ENCODE measurements at places on chromosomes 16 and 17.

DNA sequence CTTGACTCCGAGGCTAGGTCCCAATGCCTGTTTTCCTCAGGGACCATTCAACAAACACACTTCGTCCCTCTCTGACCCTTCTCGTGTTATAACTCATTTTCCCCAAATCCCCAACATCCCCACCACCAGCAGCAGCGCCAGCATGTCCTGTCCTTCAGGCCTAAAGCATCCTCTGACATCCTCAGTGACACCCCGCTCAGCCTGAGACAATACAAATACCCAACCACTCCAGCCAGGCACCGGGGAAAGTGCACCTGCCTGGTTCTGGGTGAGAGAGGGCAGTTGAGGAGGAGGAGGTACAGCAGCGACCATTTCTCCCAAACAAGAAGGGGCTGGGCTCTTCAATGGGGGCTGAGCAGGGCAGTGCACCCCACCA lies 4.7 kb downstream of the MNT start:
- DNase-seq: no peak

GRCh38 chr16:1526608-1527555 lies 6.6 kb upstream of the TMEM204 start:
- no peak for DNase-seq

DNA sequence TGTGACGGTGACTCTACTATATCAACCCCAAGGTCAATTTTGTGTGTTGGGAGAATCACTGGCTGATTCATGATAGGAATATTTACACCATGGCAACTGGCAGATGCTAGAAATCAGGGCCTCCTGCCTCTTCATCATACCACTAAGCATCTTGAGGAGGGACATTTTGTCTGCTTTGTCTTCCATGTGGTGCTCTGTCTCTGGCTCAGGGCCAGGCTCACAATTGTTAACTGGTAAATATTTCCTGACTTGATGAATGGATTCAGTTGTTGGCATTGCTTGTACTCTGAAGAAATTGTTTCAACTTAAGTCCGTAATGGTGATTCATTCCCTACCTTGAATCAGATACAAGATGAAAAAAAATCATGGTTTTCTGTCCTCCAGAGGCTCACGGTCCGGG lies 292.7 kb downstream of the HAPSTR1 start:
- DNase-seq: no peak

DNA sequence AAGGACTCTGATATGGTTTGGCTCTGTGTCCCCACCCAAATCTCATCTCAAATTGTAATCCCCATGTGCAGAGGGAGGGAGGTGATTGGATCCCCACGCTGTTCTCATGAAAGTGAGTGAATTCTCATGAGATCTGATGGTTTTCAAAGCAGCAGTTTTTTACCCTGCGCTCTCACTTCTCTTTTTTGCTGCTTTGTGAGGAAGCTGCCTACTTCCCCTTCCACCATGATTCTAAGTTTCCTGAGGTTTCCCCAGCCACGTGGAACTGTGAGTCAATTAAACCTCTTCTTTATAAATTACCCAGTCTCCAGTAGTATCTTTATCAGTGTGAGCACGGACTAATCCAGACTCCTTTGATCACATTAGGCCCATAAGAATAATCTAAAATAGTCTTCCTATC lies 719.7 kb upstream of the CDH8 start:
- no peak for DNase-seq

- no peak for DNase-seq
These were observed 4.4 kb upstream of the CBFB start for GRCh38 chr16:67024384-67025209.

- no peak for DNase-seq
These were observed 676.6 kb downstream of the CDH11 start for GRCh38 chr16:64445245-64445644.

DNA sequence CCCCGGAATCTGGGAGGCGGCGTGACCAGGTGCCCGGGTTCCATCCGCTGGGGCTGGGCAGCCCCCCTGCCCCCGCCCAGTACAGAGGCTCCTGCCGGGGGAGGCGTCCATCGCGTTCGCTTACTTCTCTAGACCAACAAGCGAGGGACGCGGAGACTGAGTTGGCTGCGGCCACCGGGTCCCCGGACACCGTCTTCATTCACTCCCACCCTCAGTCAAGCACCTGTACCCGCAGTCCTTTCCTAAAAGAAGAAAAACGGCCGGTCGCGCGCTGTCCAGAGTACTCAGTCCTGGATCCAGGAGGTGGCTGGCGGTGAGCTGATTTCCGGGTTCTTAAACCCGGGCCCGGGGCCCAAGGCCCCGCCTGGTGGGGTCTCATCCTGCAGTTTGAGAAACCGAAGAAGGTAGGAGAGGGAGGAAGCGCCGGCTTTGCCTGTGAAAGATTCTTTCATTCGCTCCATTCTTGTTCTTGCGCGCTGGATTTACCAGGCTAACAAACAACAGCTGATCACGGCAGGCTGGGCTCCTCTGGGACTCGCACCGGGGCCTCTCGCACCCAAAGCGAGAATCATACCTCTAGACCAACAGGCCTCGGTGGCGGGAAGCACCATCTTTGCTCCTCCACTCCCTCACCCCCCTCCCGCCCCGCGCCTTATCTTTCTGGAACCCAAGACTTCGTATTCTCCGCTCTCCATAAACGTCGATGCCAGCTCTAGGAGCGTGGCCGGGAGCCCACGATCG lies 17.4 kb upstream of the OR1F1 start:
- DNase-seq: no peak

GRCh38 chr16:88455610-88456355 lies 2.7 kb downstream of the ZFPM1 start:
- peak; percentile 39 for DNase-seq

DNA sequence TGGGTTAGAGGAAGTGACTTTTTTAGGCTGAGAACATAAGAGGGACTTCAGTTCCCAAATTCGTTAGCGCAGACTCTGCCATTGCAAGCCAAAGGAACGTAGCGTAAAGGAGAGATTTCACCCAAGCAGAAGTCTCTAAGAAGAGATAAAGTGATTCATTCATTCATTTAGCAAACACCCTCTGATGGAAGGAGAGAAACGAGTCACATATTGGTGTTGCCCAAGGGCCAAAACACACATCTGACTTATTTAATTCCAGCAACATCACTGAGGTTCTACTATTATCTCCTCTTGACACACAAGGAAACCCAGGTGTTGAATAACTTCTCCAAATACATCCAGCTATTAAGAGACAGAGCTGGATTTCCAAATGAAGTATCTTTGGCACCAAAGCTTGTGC lies 85.7 kb upstream of the CACNG3 start:
- no peak for DNase-seq

DNA sequence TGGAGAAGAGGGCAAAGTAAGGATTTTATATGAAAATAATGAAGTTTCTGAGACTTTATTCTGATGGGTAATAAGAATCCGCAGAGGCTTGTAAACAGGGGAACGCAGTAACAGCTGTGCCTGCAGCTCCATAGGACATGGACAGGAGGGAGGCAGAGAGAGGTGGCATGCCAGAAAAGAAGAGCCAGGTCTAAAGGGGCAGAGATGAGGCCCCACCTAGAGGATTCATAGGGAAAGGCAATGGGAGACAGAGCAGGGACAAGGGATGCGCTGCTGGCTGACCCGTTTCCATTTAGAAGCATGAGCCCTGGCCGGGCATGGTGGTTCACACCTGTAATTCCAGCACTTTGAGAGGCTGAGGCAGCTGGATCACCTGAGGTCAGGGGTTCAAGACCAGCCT lies 340.3 kb upstream of the CDH5 start:
- peak; percentile 38 for DNase-seq

- DNase-seq: no peak
These were observed 72.7 kb downstream of the SDR42E1 start for GRCh38 chr16:81938326-81939163.

DNA sequence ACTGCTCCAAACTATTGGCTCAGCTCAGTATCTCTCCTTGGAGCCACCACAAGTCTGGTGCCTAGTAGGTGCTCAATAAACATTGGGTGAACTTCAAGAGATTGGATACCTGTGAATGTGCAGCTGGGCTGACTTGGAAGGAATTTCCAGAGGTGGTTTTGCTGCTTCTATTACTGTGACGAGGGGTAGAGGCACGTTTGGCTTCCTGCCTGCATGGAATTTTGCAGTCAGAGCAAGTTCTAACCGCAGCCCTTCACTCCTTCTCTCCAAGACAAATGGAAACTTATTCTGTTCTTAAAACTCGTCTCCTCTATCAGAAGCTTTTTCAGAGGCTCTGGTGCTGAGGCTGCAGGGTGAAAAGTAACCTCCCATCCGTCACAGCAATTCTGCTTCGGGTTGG lies 342.5 kb downstream of the CPPED1 start:
- no peak for DNase-seq

DNA sequence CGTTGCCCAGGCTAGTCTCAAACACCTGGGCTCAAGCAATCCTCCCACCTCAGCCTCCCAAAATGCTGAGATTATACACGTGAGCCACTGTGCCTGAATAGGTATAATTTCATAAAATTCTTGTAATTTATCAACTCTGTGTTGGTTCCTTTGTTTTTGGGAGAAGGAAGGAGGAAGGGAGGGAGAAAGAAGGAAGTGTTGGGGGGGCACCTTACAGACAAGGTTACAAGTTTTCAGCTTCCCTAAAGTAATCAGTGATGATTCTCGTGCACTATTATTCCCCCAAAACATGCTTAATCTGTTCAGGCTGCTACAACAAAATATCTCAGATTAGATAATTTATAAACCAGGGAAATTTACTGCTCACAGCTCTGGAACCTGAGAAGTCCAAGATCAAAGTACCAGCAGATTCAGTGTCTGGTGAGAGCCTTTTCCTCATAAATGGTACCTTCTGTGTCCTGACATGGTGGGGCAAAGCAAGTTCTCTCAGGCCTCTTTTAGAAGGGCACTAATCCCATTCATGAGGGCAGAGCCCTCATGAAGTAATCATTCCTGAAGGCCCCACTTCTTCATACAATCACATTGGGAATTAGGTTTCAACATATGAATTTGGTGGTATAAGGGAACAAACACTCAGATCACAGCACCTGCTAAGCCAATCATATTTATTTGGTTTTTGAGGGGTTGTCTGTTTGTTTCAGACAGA lies 28.1 kb downstream of the USP32 start:
- DNase-seq: no peak

- DNase-seq: no peak
These were observed 37.6 kb downstream of the HS3ST4 start for GRCh38 chr16:25729188-25729915.

- peak; percentile 49 for DNase-seq
These were observed 8.8 kb upstream of the CEP112 start for GRCh38 chr17:66200685-66201092.

DNA sequence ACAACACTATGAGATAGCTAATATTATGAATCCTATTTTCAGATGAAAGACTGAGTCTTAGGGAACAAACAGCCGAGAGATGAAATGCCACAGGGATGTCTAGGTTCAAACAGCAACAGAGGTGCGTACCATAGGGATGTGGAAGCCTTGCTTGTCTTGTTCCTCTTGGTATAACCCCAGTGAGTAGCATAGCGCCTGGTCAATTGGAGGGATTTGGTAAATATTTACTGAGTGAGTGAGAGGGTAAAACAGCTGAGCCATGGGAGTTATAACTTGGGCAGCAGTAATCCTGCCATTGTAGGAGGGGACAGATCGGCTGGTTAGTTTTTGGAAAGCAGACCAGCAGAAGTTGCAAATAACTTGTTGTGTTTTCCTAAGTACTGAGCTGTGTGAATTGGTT lies 80.2 kb downstream of the WWOX start:
- no peak for DNase-seq

DNA sequence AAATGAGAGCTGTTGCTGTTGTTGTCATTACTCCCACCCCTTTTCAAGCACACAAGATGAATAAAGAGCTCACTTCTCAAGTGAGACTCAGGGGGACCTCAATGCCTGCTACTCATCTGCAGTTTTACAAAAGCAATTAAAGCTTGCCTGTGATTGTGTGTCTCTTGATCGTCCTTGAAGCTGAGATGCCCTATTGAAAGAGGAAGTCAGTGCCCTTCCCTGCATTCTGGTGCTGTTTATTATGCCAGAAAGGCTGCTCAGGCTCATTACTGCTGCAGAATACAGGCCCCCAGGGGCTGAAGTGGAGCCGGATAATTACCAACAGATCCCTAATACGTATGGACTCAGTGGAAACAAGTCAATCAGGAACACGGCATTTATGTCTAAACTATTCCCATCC lies 147.2 kb downstream of the HS3ST2 start:
- no peak for DNase-seq

DNA sequence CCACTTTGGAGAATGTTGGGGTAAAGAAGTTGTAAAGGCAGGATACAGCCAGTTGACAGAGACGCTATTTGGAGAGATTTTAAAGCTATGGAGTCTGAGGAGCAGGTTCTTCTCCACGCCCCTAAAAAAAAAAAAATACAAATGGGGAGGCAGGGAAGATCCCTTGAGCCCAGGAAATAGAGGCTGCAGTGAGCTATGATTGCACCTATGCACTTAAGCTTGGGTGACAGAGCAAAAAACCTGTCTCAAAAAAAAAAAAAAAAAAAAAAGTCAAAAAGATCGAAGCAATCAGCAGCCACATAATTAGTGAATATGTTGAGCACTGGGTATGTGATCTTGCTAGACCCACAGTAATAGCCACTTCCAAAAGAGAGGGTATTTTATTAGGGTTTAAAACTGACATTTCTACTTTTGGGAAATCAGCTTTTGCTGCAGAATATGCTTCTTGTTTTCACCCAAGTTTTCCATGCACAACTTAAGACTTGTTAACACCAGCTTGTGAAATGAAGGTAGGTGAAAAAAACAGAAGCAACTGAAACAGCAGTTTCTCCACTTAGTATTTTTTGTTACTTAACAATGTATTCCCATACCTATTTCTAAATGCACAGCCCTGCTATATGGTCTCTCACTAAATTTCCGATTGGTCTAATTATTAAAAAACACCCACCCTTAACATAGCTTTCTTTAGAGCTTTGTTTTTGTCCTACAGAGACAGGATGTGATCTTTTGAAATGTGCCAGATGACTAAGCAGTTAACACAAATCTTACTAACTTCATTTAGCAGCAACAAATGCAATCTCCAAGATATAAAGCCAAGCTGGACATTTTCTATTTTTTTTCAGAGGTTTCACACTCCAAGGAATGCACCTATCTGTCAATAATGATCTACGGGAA lies 2.5 kb upstream of the ARL6IP1 start:
- no peak for DNase-seq

- DNase-seq: no peak
These were observed 1.1 kb downstream of the NEURL4 start for GRCh38 chr17:7328009-7328408.

DNA sequence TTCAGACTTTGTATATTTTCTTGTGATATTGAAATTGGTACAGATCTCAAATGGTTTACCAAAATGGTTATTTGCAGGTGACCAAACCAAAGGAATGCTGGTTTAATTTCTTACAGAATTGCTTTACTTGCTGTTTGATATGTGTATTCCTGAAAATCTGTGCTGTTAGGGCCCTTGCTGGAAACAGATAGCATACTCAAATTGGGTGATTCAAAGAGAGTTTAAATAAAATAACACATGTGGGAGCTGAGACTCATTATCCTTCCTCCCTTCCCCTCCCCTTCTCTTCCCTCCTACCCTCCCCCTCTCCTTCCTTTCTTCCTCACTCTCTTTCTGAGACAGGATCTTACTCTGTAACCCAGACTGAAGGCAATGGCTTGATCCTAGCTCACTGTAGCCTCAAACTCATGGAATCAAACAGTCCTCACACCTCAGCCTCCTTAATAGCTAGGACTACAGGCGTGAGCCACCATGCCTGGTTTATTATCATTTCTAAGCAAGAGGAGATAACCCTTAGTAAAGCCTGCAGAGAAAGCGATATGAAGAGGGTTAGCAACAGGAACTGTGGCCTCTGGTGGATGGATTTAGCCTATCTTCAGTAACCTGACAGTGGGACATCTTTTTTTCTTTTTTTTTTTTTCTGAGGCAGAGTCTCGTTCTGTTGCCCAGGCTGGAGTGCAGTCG lies 141.9 kb downstream of the BCAS3 start:
- no peak for DNase-seq

Data from cerebellar cortex (tissue), 1 donor.